IPS-NIHi11 (cell line): ENCODE measurements at places on chromosomes 3 and 15.

DNA sequence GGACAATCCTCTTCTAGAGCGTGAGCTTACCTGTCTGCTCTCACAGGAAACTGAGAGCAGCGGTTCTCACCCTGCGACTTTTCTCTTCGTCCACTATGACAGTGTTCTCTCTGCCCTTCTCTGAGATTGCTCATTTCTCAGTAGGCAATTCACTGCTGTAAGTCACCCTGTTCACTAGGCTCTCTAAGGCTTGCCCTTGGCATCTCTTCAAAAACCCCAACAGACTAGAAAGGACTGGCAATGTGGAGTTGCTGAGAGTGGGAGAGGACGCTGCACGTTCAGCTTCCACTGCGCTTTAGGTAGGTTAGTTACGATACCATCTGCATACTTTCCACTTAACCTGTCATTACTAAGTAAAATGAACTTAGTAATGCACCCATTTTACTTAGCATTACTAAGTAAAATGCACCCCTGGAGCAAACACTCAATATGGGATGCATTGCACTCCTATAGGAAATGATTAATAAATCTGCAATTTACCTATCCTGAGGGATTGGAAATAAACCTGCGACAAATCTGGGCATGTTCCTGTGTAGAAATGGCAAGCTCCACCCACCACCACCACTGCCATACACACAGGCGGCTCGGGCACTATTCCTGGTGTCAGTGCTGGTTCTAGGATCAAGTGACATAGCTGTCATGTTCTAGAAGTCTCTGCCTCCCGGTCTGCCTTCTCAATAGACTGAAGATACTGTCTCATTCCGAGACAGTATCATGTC, 21.4 kb downstream of the XPC start:
- no peak for DNase-seq

DNA sequence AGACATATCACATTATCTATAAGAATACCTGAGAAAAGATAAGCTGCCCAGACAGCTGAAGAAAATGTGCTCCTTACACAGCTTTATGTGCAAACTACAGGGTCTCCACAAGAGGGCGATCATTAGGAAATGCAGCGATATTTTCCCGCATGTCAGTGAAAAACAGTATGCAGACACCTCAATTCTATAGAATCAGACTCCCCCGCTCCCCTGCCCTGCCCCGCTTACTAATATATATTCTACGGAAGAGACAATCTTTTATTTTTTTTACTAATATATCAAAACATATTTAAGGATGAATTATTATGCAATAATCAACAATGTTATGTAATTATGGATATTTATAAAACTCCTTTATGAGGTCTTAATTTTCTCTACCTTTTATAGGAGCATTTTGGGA, 681.3 kb downstream of the ROBO1 start:
- peak; percentile 66 for DNase-seq

DNA sequence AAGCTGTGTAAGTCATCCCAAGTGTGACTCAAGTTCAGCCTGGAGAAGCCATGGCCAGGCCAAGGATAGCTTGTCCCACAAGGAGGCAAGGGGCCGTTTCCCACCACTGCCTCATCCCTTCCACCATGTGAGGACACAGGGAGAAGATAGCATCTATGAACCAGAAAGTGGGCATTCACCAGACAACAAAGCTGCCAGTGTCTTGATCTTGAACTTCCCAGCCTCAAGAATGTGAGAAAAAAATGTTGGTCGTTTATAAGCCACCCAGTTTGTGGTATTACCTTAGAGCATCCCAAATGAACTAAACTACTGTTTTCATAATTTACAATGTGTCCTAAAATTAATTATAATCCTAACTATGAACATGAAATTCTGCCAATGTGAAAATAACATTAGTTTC, 930.8 kb upstream of the CFAP20DC start:
- no peak for DNase-seq

- DNase-seq: no peak
Observed at GRCh38 chr15:68502398-68502901, 70.5 kb upstream of the ITGA11 start.

DNA sequence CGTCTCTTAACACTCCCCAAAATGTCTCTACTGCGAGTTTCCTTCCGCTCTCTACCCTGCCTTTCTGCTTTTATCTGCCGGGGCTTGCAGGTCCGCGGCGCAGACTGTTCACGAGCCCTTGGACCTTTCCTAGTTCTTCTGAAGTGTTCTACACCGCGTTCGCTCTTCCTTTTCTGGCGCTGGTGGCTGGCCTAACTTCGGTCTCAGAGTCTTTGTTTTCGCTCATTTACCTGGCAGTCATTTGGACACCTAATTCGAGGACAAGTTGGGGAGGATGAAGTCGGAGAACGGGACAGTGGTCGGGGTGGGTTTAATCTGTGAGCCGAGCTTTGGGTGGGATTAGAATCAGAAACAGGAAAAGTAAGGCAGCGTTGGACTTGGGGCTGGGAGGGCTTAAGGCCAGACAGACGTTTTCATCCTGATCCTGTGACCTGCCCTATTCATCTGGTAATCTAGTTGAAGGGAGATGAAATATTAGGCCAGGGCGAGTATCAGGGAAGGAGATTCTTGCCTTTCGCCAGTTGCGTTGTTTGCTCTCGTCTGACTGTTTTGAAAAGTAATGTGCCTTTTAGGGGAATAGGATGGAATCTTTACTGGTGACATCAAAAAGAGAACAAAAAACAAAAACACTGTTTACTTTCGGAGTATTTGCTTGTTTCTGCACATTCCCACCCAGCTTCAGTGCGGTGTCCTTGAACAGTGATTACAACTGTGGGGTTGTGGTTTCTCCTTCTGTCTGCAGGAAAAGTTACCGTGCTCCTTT, 1.8 kb downstream of the DIPK2A start:
- no peak for DNase-seq

DNA sequence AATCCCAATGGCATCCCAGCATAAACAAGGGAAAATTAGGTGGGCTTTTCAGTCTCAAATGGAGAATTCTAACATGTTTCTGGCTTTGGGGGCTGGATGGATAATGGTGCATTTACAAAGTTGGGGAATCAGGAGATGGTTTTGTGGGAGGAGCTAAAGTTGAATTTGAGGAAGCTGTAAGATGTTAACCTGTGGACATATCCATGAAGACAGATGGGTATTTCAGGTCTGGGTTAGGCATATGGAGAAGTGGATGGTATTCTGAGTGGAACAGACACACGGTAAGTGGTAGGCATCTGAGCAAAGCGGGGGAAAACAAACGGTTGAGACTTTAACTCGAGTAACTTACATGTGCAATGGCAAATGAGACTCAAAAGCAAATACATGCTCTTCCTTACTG, 1.7 kb upstream of the LMLN start:
- DNase-seq: no peak

- DNase-seq: no peak
Observed at GRCh38 chr3:46984591-46985459, 5.4 kb downstream of the NBEAL2 start.

GRCh38 chr15:80597076-80597475, 98.0 kb upstream of the ABHD17C start:
- DNase-seq: no peak

GRCh38 chr15:83733206-83733605, 79.3 kb downstream of the ADAMTSL3 start:
- peak; percentile 49 for DNase-seq

DNA sequence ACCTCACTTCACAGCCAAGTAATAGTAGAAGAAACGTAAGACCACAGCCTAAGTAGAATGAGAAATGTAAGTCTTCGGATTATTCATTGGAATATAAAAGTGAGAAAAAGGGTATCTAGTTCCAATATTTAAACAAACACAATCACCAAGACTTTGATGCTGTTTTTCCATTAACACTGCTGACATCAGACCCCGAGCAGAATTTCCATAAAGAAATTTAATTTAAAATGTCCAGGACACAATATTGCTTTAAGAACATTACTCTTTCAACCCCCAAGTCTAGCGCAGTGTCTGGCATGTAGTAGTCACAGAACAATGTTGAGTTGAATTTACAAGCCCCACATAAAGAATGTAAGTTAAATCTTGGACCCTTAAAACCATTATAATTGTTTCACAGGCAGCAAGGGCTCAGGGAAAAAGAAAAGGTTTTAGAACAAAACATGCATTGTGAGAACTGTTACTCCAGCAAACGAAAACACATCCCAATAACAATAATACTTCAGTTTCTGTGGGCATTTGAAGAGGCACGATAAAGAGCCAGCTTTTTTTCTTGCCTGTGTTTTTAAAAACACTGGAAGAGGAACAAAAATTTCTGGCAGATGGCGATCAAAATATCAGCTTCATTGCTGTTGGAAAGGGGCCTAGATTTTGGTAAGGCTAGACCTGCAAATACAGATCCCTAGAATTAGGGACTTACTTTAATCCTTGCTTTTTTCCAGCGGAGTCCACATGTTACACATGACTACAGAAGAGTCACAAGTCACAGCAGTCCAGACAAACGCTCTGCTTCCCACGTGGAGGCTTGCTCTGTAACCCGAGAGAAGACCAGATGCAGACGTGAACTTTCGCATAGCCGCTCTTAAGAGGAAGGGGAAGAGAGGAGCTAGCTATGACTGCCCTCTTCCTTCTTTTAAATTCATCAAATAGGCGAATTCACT, 77.9 kb upstream of the IGSF10 start:
- no peak for DNase-seq

GRCh38 chr15:70535071-70535954, 228.0 kb downstream of the UACA start:
- DNase-seq: no peak

DNA sequence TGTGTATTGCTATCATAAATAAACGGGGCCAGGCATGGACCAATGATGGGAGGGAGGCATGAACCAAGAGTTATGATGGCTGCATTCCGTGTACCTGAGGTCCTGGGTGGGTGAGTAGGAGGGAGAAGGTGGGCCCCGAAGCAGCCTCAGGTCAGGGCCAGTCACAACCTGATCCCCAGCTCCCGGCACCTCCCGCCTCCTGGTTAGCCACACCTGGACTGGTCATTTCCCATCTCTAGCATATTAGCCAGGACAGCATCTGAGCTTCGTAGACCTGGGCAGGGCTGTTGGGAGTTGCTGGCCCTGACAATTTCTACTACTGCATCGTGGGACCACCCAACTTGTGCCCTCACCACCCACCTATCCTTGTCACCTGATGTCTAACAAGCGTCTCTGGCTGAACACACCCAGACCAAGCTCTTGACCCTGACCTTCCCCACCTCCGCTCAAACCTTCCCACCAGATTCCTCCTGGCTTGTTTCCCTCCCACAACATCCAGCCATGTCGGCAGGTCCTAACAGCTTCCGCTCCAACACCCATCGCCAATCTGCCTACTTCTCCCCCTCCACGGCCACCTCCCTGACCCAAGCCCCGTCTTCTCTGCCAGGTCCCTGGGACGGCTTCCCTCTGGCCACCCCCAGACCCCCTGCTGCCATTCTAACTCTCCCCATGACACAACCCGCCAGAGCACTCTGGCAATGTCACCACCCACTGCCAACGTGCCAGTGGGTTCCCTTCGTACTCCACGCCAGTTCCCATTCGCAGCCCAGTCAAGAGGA, 133.8 kb upstream of the IQSEC1 start:
- no peak for DNase-seq

- no peak for DNase-seq
Observed at GRCh38 chr3:139117136-139117675, 72.5 kb upstream of the PRR23C start.

- no peak for DNase-seq
Observed at GRCh38 chr3:14138109-14138877, 13.4 kb downstream of the TMEM43 start.

DNA sequence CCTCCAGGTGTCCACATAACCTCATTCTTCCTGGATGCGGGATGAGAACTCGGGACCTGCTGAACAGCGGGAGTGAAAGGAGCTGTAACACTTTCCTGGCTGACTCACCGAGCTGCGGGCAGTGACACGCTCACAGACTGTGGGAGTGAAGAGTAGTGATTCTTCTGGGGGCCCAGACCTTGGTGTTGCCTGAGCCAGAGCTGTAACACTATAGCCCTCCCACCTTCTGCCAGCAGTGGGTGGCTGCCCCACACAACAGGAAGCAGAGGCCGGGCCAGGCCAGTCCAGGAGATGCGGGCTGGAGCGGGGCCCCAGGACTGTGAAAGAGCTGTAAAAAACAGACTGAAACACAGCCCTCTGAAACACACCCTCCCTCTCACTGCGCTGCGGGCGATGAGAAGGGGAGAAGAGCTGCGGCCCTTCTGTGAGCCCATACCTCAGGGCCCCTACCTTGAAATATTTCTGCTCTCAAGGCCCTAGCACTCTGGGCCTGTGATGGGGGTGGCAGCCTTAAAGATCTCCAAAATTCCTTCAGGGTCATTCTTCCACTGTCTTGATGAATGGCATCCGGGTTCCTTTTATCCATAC, 464.0 kb upstream of the CCDC54 start:
- DNase-seq: peak; percentile 33

GRCh38 chr15:89303986-89304385, 30.6 kb downstream of the POLG start:
- no peak for DNase-seq

- peak; percentile 50 for DNase-seq
Observed at GRCh38 chr15:40845511-40846284, 1.9 kb downstream of the SPINT1 start.

- DNase-seq: no peak
Observed at GRCh38 chr3:123119802-123120201, 53.0 kb downstream of the PDIA5 start.

DNA sequence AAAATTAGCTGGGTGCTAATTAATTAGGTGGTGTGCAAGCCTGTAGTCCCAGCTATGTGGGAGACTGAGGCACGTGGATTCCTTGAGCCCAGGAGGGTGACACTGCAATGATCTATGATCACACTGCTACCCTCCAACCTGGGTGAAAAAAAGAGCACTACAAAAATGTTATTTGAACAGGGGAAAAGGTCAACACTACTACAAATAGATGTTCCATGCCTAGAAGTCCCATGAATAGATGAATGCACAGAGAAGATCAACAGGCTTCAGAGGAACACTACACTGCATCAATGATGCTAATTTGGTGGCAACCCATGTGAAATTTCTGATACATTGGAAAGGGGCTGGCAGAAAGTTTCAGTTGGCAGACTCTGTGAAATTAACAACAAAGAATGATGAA, 105.4 kb upstream of the FHIT start:
- DNase-seq: no peak

- DNase-seq: peak; percentile 11
Observed at GRCh38 chr15:38130740-38131498, 121.7 kb upstream of the SPRED1 start.

DNA sequence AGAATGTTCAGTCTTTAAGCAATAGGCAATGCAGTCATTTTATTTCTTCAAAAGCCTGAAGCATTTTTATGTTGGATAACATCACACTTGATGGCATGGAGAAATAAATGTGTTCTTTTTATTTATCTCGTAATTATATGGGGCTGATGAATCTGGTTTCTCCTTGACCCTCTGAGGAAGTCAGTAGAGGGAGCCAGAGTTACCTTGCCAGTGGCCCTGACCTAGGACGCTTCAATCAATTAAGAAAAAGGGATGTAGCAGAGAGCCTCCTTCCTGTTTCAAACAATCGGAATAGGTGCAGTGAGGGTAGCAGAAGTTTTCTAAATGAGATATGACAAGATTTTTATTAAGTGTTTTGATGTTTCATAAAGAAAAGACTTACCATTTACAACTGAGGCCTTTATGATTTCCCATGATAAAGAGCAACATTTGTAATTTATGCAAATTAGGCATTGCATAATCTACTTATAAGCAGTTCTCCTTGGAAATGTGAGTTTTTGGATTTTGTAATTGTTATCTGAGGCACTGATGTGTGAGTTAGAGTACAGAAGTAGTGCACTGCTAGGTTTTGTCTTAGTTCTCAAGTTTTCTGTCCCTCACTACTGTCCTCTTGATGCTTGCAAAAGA, 129.1 kb downstream of the RAP2B start:
- peak; percentile 41 for DNase-seq
